ENCODE measurements at places on chromosomes 7 and 10.

GRCh38 chr7:137655804-137656203, 191.0 kb downstream of the DGKI start:
- DNase-seq: no peak

- DNase-seq: no peak
Observed at GRCh38 chr7:92778972-92779371, 57.4 kb downstream of the CDK6 start.

DNA sequence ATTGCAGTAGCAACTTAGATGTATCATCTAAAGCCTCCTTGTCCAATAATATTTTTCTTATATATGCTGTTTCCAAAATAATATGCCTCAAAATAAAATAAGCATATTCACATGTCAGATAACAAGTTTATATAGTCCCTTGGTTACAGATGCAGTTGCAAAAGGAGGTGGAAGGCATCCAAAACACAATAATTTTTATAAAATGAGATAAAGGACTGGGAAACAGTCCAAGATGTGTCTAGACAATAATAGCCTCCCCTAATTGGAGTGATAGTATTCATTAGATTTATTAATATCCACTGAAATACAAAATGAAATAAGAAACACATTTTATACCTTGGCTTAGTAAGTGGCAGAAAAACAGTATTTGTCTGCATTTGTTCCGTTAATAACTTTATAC, 30.3 kb downstream of the BCAP29 start:
- no peak for DNase-seq

DNA sequence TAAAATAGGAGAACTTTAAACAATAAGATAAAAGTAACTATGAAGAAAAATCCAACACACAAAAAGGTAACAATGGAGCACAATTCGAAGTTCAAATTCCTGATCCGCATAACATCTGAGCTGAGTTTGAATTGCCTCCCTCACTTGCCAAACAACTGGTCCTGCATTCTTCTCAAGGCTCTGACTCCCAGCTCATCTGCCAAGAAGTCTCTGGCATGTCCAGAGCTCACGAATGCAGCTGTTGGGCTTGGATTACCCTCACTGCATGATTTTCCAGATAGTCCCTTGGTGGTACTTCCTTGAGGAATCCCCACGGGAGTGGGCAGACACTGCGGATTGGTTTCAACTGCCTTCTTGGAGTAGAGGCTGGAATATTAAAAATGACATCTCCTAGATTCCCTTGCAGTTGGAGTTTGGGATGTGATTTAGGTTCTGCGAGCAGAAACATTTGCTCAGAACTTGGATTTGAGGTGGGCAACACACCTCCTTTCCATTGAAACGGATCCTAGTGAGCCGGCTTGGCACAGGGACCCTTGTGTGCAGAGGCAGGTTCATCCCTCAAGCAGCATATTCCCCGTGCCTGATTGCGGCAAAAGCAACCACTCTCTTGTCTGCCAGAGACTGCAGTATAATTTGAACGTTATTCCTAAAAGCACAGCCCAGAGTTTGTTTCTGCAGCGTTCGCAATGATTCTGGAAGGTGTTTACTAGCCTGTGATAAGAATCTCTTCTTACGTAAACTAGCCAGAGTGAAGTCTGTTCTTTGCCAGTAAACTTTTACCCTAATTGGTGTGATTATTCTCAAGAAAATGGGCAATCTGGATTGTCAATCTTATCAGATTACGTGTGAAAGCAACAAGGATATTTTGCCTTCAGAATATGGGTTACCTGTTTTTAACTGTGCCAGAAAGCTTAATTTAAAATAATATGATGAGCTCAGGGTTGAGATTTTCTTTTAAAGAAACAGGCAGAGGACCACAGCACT, 23.4 kb upstream of the PRKCQ start:
- DNase-seq: no peak

DNA sequence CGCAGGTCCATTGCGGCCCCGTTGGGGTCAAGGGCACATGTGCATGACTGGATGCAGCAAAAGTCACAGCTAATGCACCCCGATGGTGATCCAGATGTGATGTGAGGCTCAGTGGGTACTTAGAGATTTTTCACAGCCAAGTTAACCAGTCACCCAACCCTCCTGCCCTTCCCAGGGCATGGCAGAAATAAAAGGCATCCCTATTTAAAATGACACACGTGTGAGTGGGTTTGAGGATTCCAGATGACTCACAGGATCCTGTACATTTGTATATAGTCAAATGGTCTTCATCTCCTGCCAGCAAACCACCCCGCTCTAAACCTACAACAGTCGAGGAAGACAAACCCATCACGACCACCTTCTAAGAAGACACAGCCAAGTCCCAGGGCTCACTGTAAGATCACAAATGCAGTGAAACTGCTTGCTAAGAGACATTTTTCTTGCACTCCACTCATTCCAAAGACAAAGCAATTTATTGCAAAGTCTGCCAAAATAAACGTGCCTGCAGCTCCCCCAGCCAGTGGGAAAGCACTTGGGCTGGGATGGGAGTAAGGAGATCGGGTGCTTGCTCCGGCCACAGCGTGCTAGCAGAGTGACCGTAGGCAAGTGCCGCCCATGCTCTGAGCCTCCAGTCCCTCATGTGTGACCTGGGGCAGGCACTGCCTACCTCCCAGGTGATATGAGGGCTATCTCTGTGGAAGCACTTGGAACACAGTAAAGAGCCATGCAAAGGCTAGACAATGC, 86.6 kb upstream of the MACROH2A2 start:
- no peak for DNase-seq

DNA sequence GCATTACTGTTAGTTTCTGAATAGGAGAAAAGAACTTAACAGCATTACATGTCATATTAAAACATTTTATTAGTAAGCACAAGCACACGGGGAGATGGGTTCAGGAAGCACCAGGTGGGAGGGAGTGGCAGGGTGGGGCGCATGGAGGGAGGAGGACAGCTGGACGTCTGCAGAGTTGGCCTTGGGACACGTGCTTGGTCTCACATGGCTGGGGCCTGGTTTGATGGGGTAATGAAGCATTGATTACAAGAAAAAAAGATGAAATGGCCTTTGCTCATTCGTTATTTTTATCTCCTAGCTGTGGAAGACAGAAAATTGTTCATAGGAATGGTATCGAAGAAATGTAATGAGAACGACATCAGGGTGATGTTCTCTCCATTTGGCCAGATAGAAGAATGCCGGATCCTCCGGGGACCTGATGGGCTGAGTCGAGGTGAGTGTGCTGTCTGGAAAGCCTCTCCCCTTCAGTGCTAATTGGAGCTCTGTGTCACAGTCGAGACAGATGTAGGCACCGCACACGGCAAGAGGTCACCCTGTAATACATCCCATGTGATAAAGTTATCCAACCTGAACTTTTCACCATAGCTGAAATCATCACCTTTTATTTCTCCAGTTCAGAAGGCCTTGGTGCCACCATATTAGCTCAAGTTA, 239.9 kb downstream of the CELF2 start:
- no peak for DNase-seq

DNA sequence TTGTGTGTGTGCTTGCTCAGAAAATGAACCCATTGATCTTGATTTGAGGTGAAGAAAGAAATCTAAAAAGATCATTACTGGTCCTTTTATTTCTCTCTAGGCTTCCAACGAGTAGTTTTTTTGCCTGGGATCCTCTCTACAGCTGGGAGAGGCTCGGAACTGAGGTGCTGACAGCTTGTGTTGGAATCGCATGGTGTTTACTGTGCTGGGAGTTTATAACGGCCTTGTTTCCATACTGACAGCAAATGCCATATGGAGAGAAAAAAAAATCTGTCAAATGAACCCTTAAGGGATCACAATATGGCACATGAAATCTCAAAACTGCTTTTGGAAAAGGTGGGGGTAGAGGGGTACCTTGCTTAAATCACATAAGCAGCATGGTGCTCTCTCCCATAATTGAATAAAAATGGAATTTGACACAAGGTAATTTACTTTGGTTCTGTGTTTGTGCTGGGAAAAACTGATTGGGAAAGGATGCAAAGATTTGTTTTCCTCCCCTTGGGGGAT, 165.0 kb downstream of the RGS10 start:
- no peak for DNase-seq

Data from activated T-cell treated with anti-CD3 and anti-CD28 coated beads for 24 hours (primary cell).